Right ventricle myocardium inferior (tissue), 1 donor: ENCODE measurements at places on chromosomes 2 and 18. TPM values are rescaled to one million over a fixed set of nuclear protein-coding genes. Genes with fewer than 3 reads are reported as not detected.

FEV gene
- not detected for total RNA-seq

TANC1 gene
- 62.4 TPM for total RNA-seq

RAB27B gene
- total RNA-seq: 0.08 TPM

SP5 gene
- 0.19 TPM for total RNA-seq

AKAIN1 gene
- total RNA-seq: not detected

ZNF519 gene
- 4.1 TPM for total RNA-seq

FSIP2 gene
- 0.11 TPM for total RNA-seq

LIPG gene
- not detected for total RNA-seq

CAPN10 gene
- 51.8 TPM for total RNA-seq

DNA sequence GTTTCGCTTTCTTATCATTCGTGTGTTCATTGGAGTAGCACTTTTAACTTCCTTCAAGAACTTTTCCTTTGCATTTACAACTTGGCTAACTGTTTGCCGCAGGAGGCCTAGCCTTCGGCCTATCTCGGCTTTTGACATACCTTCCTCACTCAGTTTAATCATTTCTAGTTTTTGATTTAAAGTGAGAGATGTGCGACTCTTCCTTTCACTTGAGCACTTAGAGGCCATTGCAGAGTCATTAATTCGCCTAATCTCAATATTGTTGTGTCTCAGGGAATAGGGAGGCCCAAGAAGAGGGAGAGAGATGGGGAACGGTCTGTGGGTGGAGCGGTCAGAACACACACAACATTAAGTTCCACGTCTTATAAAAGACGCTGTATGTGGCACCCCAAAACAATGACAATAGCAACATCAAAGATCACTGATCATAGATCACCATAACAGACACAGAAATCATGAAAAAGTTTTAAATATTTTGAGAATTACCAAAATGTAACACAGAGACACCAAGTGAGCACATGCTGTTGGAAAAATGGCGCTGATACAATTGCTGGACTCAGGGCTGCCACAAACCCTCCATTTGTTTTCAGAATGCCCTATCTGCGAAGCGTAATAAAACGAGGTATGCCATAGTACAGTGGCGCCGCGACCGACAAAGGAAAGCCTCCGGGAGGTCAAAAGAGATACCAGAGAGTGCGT is 553 bp downstream of the TIGD1 start:
- DNase-seq: no peak

- DNase-seq: no peak
Measured at GRCh38 chr2:25558262-25558661, 115.1 kb downstream of the DTNB start.

DNA sequence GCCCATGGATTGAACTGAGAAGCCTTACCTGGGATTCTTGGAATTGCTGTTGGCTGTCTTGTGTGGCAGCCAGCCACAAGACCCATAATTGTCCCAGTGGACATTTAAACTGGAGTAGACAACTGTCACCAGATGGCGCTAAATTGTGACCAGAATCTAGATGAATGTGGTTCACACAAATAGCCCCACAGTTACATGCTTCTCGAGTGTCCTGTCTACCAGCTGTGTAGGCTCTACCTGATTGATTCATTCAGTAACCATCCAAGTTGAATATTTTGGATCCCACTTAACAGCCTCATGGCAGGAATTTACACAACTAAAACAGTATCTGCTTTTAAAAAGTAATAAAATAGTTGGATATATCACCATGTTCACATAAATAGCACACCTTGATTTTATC is 73.2 kb downstream of the MAP4K4 start:
- no peak for DNase-seq

- no peak for DNase-seq
Measured at GRCh38 chr2:98012561-98012991, 16.8 kb upstream of the TMEM131 start.

DNA sequence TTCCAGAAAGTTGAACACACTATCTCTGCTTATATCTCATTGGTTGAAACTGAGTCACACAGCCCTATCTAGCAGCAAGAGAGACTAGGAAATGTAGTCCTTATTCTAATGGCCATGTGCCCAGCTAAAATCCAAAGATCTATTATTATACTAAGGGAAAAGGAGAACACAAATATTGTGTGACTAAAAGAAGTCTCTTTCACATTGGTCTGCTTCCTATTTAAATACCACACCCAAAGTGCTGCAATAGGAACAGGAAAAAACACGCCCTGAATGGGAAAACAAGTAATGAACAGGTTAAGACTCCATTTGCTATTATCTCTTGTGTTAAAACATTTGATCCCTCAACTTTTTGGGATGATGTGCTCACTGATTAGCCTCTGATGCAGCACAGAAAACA is 86.8 kb upstream of the BARD1 start:
- no peak for DNase-seq

- no peak for DNase-seq
Measured at GRCh38 chr2:196330645-196331044, 159.3 kb upstream of the STK17B start.

DNA sequence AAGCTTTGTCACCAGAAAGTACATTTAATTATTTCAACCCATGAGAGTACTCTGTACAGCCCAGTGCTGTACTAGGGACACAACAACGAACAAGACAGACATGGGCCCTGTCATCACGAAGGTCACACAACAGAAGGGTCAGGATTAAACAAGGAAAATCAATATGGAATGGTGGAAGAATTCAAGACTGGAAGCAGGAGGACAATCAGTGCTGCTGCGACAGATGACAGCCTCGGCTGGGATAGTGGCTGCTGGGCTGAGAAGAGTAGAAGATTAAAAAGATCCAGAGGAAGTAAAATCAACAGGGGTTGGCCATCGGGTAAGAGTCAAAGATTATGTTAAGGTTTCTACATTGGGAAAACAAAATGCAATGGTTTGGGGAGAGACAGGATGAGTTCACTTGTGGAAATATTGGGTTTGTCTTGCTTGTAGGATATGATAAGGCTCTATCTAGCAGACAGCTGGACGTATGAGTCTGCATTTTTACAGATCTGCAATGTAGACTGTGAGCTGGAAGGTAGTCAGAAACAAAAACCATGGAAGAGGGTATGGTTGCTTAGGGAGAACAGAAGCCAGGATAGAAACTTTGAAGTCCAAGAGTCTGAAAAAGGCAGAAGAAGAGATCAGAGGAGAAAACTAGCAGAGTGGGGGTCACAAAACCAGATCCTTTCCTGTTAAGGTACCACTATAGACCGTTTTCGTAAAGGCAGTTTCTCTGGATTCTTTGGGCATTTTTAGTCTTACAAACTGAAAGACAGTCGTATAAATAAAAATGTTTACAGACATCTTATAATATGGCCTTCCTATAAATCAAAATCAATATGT is 84.1 kb downstream of the PRELID3A start:
- DNase-seq: no peak

GRCh38 chr2:125070726-125071505 is 1045.8 kb downstream of the CNTNAP5 start:
- no peak for DNase-seq
